ENCODE measurements at places on chromosomes 12 and 14.

GRCh38 chr12:11031307-11031706 is at the start of gene TAS2R31:
TAS2R31 (minus strand) TSS chr12:11031407; CDS start chr12:11031335, 72 bp downstream.
- DNase-seq = no peak

GRCh38 chr14:69207435-69208041 is 16.2 kb downstream of the EXD2 start:
- DNase-seq = no peak

DNA sequence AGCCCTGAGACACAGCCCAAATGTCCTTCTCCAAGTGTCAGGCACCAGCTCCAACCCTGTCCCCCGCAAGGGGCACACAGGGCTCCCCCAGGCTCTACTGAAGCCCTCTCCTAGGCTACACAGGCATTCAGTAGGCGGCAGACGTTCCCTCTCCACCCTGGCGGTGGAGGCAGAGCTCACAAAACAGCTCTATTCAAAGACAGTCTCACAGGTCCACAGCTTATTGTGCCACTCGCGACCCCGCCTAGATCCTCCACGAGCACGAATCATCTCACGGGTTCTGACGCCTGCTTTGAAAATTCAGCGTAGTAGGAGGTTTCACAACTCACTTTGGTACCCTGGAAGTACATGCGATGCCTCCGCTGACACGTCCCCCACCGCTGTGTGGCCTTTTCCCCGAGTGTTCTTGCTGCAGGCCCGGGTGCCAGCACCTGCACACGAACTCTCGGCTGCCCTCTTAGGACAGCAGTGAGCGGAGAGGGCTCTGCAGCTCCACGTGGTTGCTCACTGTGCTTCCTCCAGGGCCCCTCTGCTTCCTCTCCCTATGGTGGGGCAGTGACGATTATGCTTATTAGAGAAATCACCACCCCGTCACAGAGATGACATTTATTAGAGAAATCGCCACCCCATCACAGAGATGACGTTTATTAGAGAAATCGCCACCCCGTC is 78.5 kb downstream of the ADGRD1 start:
- no peak for DNase-seq

GRCh38 chr12:55830601-55831446 is 1.4 kb upstream of the DNAJC14 start:
- peak; percentile 39 for DNase-seq

GRCh38 chr14:76846331-76847047 is 20.3 kb downstream of the LRRC74A start:
- no peak for DNase-seq

DNA sequence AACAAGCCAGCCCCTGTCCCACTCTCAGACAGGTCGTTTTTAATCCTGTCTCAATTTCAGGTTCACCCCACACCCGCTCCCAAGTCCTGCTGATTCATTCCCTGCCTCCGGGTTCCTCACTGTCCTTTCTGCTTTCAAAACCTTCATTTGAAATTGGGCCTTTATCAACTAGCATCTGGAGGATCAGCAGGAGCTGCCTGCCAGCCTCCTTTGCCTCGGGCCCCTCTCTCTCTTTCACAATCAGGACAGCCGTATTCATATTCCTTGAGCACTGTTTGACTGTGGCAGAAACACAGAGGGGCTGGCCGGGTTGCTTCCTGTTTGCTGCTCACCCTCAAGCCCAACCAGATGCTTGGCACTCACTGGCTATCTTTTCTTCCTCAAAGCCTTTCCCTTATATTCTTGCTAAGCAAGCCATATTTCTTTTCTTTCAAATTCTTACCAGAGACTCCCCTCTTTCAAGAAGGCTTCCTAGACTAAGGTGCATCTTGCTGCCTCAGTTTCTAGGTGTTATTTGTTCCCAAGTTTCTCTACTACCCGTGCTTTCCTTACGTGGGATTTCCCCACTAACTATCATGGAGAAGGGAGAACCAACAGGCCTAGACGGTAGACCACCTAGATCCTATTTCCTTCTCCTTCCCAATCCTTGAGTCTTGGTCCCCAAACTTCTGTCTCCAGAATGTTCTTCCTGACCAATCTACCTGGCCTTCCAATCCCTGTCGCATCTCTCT is 3.0 kb downstream of the GALNT6 start:
- DNase-seq = no peak

Measured in stimulated activated CD8-positive, alpha-beta memory T cell treated with anti-CD3 and anti-CD28 coated beads, Interleukin-7, amount 100 ng/mL, for 1 hour (primary cell).